Activated naive CD4-positive, alpha-beta T cell treated with anti-CD3 and anti-CD28 coated beads, Interleukin-2, amount 50 U/mL, for 72 hours (primary cell): ENCODE measurements at places on chromosomes 11 and 22. TPM values are rescaled to one million over a fixed set of nuclear protein-coding genes. Genes with fewer than 3 reads are reported as not detected.

- DNase-seq, result no peak
Measured at GRCh38 chr11:116481126-116481675, 291.6 kb downstream of the BUD13 start.

DNA sequence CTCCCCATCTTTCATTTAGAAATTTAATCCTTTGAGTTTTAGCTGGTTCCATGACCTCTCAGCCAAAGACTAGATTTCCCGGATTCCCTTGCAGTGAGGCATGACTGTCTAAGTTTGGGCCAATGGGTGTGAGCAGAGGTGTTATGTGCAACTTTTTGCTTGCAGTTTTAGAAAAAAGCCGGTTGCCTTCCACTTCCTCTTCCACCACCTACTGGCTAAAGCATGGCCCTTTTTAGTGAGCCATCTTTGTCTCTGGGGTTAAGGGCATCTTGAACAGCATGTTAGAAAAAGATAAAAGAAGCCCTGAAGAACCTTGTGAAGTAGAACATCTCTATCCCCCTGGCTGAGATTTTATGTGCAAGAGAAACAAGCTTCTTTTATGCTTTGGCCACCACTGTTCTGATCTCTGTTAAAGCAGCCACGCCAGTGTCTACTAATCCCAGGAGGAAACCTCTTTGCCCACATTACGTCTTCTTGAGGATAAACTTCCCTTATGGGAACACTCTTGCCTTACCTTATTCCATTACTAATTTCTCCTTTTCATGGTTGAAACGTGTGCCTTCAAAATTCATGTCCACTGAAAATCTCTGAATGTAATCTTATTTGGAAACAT, 279.9 kb downstream of the TENM4 start:
- no peak for DNase-seq

GRCh38 chr11:113952588-113952987, 22.3 kb upstream of the HTR3A start:
- DNase-seq, result no peak

HMBS gene
- 20.0 TPM for total RNA-seq

GRCh38 chr11:92253945-92254344, 29.3 kb downstream of the FAT3 start:
- no peak for DNase-seq

GRCh38 chr11:34318111-34319037, 39.4 kb downstream of the ABTB2 start:
- DNase-seq, result no peak

DNA sequence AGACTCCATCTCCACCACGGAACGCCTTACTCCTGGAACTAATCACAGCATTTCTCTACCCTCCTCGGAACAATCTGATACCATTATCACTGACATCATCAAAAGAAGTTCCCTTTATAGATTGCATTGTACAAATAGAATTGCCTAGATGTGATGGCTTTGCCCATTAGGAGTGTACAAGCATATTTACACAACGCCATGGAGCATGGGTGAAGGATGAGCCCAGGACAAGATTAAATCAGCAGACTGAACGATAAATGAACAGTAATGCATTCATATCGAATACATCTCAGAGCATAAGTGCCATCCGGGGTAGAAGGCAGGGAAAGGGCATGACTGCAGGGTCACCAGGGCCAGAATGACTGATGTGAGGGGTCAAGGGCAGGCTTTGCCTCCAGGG, 57.3 kb downstream of the KIRREL3 start:
- DNase-seq, result no peak

DNA sequence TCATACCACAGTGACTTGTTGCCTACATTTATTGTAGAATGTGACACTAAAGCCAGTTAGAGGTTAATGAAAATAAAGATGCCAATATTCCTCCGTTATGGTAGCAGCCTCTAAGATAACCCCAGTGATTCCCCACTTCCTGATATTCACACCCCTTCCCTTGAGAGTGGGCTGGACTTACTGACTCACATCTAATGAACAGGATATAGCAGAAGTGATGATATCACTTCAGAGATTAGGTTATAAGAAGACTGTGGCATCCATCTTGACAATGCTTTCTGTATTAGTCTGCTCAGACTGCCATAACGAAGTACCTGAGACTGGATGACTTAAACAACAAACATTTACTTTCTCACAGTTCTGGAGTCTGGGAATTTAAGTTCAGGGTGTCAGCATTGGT, 149.6 kb upstream of the MTNR1B start:
- DNase-seq, result no peak

GRCh38 chr22:43439368-43440103, 27.7 kb downstream of the MPPED1 start:
- peak; percentile 40 for DNase-seq
